T-cell (primary cell): ENCODE measurements at places on chromosomes 1 and 21. TPM values are rescaled to one million over a fixed set of nuclear protein-coding genes. Genes with fewer than 3 reads are reported as not detected.

DNA sequence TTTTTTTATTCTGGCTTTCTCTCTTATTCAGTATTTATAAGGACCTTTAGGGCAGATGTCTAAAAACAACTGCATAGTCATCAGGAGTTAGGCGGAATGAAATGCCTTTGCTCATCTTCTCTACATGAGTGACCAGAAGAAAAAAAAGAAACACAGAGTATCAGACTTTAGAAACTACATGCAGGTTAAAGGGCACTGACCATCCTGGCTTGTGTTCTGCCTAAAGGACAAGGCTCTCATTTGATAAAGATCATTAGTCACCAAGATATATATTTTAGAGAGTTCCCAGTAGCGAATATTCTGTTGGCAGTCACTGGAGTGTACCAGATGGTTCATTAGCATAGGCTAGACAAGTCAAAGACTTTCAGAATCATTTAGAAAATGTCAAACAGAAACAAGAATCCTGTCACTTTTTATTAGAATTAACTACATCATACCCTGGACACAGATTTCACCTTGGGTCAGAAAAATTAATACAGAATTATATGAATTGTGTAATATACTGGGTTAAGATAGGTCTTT, 145.6 kb downstream of the NR5A2 start:
- DNase-seq = no peak

Gene PODN
- 0.22 TPM for total RNA-seq

GRCh38 chr1:29772584-29773100, 536.3 kb downstream of the PTPRU start:
- no peak for DNase-seq

Gene KIF21B
- 70.8 TPM for total RNA-seq

DNA sequence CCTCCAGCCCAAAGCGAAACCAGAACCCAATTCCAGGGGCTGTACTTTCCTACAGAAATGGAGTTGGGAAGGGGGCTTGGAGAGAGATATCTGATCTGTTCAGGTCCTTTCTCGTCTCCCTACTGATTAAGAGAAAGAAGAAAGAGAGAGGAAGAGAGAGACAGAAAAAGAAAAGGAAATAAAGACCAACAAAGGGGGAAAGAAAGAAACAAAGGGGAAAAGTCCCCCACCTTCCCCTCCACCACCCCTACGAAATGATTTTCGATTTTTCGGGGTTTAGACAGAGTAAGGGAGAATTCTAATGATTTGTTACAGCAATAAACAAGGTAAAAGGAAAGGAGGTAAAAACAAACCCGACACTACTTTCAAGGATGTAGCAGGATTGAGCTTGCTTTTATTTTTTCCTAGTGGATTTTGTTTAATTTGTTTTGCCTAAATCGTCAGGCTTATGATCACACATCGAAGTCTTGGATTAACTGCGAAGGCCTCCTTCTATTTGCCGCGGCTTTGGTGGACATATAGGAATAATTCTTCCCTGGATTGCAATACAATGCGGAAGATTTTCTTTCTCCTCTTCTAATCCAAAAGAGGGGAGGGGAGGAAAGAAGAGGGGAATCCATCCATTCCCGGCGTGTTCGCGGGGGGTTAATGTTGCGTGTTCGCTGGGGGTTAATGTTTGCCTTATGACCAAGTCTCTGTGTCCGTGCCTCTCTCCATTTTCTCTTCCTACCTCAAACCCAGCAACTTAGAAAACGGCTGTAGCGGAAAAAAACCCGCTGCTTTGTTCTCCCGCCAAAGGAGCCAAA, 1.9 kb downstream of the TAL1 start:
- DNase-seq = no peak

Gene FAM167B
- total RNA-seq = 1.0 TPM

Gene AK5
- 26.3 TPM for total RNA-seq

DNA sequence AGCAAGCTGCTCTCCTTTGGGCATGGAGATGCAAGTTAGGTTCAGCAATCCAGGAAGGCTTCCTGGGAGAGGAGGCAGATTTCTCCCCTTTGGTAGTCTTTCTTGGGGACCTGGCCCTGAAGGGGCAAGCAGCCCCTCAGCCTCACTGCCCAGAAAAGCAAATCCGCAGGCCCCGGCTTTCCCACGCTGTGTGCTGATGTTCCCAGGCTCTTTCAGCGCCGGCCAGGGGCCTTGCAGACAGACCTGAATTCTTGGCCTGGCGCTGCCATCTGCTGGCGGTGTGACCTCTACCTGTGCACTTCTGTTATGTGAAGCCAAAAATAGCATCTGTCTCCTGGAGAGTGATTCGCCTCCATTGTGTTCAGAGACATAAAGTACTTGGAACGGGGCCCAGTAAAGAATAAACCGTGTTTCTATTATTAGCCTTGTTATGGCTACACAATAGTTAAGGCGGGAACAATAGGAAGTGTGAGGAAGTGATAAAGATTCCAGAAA, 64.8 kb downstream of the ALPL start:
- no peak for DNase-seq

GRCh38 chr1:68819190-68819829, 322.4 kb upstream of the DEPDC1 start:
- no peak for DNase-seq

Gene DCDC2B
- 0.18 TPM for total RNA-seq

DNA sequence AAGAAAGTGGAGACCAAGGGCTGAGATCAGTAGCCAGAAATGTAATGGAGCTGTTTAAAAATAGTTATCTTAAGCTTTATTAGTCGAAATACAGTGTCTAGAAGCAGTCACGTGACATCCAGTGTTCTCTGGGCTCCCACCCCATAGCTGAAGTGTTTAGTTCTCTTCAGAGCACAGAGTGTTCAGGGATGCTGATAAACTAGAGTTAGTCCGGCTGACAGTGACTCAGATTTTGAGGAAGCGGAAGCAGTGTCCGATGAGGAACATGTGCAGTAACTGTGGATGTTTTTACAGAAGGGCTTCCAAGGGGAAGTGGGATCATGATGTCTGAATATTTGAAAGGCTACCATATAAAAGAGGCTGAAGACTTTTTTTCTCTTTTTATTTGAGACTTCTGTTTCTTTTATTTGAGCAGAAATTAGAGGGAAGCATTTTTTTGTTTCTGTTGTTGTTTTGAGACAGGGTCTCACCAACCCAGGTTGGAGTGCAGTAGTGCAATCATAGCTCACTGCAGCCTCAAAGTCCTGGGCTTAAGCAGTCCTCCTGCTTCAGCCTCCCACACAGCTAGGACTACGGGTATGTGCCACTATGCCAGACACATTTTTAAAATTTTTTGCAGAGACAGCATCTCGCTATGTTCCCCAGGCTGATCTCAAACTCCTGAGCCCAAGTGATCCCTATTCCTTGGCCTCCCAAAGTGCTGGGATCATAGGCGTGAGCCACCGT, 124.2 kb downstream of the GALNT2 start:
- no peak for DNase-seq

DNA sequence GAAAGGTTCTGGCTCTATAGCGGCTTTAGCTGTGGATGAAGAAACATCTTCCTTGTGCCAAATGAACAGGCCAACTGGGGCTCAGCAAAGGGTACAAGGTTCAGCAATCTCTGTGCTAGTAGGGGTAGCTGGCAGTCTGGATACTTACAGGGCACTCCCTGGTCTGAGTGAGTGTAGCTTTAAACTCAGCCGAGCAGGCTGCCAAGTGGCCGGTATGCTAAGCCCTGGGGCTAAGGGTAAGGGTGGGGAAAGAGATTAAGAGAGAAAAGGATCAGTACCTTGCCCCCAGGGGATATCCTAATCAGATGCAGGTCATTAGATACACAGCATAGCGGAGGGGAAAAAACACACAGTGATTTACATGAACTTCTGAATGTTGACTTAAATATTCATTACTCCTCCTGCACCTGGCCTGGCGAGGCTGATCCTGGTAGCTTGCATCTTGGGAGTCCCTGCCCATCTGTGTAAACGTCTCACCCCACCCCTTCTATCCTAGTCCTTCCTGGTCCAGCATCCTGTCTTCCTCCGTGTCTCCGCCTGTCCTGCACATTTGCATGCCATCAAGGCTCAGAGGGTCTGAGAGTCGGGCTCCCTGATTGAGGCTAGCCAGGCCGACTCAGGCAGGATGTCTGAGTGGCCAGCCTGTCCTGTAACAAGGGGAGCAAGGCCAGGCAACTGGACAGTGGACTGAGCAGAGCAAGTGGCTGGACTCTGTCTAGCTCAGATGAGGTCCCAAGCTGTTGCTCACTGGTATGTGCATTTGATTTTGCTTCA, 39.5 kb upstream of the CNTN2 start:
- no peak for DNase-seq

Gene SNRPE
- total RNA-seq = 50.6 TPM

- no peak for DNase-seq
These were observed 39.8 kb downstream of the VPS26C start for GRCh38 chr21:37227071-37228002.

DNA sequence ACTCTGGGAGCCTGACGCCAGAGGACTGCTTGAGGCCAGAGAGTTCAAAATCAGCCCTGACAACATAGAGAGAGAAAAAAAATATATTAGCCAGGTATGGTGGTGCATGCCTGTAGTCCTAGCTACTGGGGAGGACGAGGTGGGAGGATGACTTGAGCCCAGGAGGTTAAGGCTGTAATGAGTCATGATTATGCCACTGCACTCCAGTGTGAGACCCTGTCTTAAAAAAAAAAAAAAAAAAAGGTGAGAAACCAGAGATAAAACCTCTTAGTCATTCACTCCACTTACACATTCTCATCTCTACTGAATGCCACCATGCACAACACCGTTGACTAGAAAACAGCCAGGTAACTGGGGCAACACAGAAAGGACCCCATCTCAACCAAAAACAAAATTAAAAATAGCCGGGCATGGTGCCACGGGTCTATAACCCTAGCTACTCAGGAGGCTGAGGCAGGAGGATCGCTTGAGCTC, 178.1 kb downstream of the SLC45A1 start:
- DNase-seq = no peak

Gene RRP1B
- 38.3 TPM for total RNA-seq

Gene WNT3A
- not detected for total RNA-seq

GRCh38 chr1:59596956-59597355, 217.8 kb upstream of the HOOK1 start:
- no peak for DNase-seq

DNA sequence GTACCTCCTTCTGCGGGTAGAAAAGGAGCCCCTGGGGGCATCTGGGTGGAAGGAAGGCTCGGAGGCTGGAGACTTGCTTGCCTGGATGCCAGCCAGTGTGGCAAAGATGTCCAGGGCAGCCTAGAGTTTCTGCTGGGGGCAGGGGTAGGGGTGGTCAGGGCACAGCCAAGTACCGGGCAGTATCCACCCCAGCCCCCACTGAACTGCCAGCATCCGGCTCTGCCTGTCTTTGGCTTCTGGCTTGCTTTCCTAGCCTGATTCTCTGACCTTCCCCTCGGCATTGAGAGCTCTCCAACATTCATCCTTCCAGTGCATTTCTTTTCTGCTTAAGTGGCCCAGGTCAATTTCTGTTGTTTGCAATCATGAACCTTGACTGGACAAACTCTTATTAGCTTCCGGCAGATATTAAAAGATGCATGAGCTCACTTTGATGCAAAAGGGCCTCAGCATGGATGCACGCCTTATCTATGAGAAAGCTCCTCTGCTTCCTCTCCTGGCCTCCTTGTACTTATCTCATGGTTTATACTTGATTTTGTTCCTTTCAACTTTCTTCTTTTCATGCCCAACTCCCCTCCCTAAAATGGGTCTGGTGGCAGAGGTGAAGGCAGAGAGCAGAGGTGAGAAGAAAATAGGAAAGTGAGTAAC, 116.9 kb downstream of the HLCS start:
- DNase-seq = no peak

- no peak for DNase-seq
These were observed 158.6 kb upstream of the SNX7 start for GRCh38 chr1:98502937-98503336.

DNA sequence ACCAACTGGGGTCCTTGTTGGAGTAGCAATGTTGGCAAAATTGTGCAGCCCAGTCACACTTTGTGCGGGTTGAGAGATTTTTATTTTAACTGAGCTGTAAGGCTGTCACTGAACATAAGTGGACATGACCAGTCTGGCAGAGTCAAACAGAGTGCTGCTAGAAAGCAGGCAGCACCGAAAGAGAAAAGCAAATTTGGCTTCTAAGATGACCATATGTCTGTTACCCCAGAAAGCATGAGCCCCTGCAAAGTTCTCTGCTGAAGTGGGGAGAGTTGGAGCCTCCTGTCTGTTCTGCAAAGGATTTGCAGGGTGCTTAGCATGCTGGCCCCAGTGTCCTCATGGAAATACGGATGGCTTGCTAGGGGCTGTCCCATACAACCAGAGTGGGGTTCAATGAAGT, 220.4 kb downstream of the PBX1 start:
- no peak for DNase-seq
